ENCODE measurements at places on chromosomes 1 and 21.

GRCh38 chr1:61163355-61163754 lies 81.0 kb downstream of the NFIA start:
- DNase-seq: no peak

GRCh38 chr1:71463144-71463543 lies 382.3 kb upstream of the ZRANB2 start:
- no peak for DNase-seq

DNA sequence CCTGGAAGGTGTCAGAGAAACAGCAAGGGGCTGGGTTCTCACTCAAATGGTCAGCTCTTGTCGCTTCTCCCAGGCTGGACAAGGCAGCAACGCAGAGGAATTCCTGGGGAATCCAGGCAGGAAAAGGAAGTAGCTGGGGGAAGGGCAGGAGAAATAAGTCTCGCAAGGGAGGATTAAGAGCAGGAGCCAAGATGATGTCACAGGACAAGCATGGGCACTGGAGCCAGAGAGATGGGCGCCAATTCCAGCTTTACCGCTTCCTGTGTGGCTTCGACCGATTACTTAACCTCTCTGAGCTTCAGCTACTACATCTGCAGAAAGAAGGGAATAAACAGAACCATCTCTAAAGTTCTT lies 70.5 kb downstream of the SSBP3 start:
- no peak for DNase-seq

DNA sequence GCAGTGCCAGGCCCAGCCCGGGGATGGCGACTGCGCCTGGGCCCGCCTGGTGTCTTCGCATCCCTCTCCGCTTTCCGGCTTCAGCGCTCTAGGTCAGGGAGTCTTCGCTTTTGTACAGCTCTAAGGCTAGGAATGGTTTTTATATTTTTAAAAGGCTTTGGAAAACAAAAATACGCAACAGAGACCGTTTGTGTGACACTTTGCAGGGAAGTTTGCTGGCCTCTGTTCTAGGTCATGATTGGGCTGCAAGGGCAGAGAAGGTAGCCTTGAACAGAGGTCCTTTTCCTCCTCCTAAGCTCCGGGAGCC lies 719 bp downstream of the SOD1 start:
- no peak for DNase-seq

DNA sequence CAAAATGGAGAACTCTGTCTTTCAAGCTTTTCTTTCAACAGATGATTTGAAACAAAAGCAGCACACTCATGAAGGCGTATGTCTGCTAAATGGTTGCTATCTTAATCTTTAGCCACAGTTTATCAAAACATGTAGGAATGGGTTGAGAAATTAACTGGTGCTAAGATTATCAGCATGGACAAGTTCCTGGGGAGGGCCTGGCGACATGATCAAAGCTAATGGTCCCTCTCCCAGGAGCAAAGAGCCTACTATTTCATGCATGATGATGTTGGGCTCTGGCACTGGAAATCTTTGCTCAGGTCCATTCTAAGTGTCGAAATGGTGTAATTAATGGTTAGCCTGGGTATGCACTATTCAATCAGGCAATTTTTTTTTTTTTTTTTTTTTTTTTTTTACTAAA lies 91.7 kb downstream of the SLC45A1 start:
- no peak for DNase-seq

- DNase-seq: no peak
These were observed 66.4 kb downstream of the LUZP1 start for GRCh38 chr1:23102289-23102688.

GRCh38 chr1:53766831-53767405 lies 28.0 kb upstream of the GLIS1 start:
- no peak for DNase-seq

DNA sequence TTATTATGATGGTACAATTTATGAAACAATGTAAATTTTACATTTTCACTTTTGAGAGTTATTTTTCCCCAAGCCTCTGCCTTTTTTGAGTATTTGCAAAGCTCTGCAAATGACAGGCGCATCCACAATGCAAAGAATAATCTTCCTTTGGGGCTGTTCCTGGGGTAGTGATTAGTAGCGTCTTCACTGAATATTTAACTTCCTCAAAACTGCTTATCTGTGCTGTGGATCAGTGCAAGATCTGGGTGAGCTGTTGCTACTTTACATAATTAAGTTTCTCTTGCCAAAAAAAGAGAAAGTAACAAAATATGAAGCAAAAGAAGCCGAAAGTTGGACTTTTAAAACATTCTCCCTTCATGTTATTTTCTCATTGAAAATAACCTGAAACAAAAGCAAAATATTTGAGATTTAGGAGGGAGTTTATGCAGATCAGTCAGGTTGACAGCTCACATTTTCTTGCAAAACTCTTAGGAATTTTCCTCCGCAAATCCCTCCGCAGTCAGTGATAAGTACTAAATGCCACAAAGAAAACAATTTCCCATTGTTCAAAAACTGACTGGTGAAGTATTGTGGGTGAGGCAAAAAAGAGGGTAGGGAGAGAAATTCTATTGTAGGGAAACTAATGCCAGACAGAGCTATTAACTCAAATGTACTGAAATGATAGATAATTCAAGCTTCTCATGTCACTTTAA lies 276.4 kb upstream of the B3GALT2 start:
- peak; percentile 17 for DNase-seq

GRCh38 chr21:32645261-32646182 lies 33.3 kb upstream of the CFAP298 start:
- no peak for DNase-seq

DNA sequence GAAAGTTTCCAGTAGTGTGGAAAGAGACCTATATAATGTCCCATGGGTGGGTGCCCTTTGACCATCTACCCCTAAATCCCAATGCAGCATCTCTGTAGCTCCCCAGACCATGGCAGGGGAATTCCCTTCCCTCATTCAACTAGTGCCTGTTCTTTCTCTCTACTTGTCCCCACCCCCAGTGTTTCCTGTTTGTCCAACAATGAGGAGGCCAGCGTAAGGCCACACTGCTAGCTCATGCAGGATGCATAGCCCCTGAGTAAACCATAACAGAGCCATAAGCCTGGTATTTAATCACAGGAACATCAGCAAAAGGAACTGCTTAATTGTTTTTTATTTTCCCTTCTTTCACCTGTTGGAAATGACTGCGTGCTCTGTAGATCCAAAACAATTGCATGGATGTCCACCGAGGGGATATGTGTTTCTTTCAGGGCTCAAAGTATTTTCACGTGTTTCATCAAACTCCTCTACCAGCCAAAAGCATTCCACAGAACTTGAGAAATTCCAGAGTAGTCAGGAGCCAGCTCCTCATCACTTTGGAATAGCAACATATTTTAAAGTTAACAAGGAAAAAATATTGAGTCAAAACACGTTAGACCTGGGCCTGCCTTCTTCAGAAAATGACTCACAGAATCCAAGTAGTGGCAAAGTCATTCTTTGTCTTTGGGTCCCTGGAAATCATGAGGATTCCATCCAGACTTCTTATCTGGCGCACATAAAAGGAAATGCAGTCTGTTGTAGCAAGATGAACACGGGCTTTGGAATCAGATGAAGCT lies 162.5 kb upstream of the SGIP1 start:
- DNase-seq: peak; percentile 19

GRCh38 chr1:64575881-64576676 lies 106.2 kb downstream of the CACHD1 start:
- no peak for DNase-seq

DNA sequence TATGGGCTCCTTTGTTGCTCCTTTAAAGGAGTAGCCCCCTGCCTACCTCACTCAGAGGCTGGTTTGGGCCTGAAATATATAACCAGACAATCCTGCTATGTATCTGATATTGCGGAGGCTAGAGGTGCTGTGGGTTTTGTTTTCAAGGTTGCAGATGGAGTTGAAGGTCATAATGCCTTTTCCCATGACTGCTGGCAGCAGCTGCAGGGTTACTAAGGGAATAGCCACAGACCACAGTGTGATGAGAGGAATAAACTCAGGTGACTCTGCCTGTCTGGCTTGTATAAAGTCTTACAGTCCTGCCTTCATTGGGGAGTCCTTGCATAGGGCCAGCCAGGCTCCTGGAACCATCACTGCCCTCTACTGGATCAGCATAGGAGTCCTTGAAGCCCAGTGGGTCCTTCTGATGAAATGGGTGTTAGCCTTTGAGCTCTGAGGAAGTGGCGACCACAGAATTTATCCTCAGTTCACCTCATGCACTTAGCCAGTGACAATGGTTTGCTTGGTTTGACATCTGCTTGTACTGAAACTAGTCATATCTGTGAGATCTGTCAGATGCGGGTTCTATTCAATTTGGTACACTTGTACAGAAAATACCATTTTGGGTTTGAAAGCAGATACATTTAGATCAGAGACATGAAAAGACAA lies 174.4 kb upstream of the HMCN1 start:
- peak; percentile 82 for DNase-seq

- no peak for DNase-seq
These were observed 121.3 kb upstream of the IPO9 start for GRCh38 chr1:201707656-201708055.

GRCh38 chr1:18324246-18324645 lies 156.5 kb upstream of the KLHDC7A start:
- no peak for DNase-seq

Data from activated CD4-positive, alpha-beta T cell treated with anti-CD3 and anti-CD28 coated beads, Interleukin-2, amount 10 ng/mL, durations not matched to agents 7 days and 5 days (primary cell).